CD4-positive, CD25-positive, alpha-beta regulatory T cell (primary cell): ENCODE measurements at places on chromosomes 12 and 14. TPM values are rescaled to one million over a fixed set of nuclear protein-coding genes. Genes with fewer than 3 reads are reported as not detected.

GRCh38 chr12:33180918-33181317 is 258.7 kb downstream of the SYT10 start:
- no peak for DNase-seq

DNA sequence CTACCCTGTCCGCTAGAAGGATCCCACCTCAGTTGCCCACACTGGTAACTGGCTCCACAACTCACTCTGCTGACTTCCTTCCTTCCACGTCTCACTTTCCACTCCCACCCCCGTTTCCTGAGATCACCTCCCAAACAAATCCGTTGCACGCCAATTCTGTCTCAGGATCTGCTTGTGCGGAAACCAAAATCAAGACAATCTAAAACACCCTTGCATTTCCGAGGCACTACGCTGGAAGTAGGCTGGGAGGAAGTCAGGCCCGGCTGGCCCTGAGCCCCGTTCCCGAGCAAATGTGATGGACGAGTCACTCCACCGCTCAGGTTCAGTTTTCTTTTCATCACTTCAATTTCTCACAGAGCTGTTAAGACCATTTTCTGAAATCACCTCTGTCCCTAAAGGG is 23.1 kb downstream of the ABCB9 start:
- no peak for DNase-seq

- DNase-seq: no peak
Observed at GRCh38 chr12:88996200-88996788, 356.0 kb downstream of the DUSP6 start.

GRCh38 chr12:6437586-6437985 is 7.2 kb upstream of the CD27 start:
- DNase-seq: no peak

Gene ACTR10
- polyA plus RNA-seq: 86.4 TPM

Gene SIX4
- polyA plus RNA-seq: not detected

Gene HNF1A
- not detected for polyA plus RNA-seq

- DNase-seq: peak; percentile 19
Observed at GRCh38 chr14:21734457-21735074, 60.9 kb upstream of the OR4E1 start.

GRCh38 chr14:94320243-94320642 is 2.9 kb downstream of the SERPINA6 start:
- peak; percentile 2 for DNase-seq

DNA sequence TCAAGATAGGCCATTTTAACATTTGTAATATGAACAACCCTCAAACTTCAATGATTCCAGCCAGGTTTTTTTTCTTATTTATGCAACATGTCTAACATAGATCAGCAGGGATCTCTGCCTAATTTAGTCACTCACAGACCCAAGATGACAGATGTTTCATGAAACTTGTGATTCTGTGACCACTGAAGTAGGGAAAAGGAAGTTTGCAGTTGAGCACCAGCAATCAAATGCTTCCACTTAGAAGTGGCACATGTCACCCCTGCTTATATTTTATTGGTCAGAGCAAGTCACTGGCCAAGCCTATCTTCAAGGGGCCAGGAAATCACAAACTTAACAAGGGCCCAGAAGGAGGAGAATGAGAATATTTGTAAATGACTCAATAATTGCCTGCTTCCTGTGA is 150.6 kb downstream of the BCAT1 start:
- DNase-seq: no peak

- no peak for DNase-seq
Observed at GRCh38 chr12:45257185-45257930, 41.5 kb downstream of the ANO6 start.

GRCh38 chr12:88247241-88247643 is 105.1 kb downstream of the TMTC3 start:
- no peak for DNase-seq
